ENCODE measurements at places on chromosomes 11 and 22.

GRCh38 chr11:2377511-2378443, 667 bp downstream of the CD81 start:
- no peak for DNase-seq

GRCh38 chr11:64226507-64227051, 505 bp downstream of the NUDT22 start:
- no peak for DNase-seq

DNA sequence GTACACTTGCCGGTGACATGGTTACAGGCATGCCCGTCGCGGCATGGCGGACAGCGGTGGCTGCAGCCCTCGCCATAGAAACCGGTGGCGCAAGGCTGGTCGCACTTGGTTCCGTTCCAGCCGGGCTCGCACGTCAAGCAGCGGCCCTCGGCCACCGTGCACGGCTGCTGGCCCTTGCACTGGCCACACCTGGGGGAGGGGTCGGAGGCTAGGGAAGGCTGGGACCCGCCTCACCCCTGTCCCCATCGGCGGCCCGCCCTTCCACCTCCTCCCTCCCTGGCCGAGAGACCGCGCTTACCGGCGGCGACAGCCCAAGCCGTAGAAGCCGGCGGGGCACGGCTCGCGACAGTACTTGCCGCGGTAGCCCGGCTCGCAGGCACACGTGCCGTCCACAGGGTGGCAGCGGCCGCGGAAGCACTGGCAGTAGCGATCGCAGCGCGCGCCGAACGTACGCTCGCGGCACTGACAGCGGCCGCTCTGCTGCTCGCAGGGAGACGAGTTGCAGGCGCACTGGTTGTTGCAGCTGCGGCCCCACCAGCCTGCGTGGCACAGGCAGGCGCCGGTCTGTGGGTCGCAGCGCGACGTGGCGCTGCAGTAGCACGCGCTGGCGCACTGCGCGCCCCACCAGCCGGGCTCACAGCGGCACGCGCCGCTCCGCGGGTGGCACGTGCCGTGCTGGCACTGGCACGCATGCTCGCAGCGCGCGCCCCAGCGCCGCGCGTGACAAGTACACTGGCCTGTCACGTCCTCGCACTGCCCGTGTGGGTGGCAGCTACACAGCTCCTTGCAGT, 6.7 kb downstream of the SCARF2 start:
- DNase-seq: peak; percentile 15

- DNase-seq: no peak
These were observed 1447.7 kb downstream of the TBC1D22A start for GRCh38 chr22:48210198-48210580.

Data from bronchial epithelial cell (primary cell).